ENCODE measurements at places on chromosomes 1 and 21.

DNA sequence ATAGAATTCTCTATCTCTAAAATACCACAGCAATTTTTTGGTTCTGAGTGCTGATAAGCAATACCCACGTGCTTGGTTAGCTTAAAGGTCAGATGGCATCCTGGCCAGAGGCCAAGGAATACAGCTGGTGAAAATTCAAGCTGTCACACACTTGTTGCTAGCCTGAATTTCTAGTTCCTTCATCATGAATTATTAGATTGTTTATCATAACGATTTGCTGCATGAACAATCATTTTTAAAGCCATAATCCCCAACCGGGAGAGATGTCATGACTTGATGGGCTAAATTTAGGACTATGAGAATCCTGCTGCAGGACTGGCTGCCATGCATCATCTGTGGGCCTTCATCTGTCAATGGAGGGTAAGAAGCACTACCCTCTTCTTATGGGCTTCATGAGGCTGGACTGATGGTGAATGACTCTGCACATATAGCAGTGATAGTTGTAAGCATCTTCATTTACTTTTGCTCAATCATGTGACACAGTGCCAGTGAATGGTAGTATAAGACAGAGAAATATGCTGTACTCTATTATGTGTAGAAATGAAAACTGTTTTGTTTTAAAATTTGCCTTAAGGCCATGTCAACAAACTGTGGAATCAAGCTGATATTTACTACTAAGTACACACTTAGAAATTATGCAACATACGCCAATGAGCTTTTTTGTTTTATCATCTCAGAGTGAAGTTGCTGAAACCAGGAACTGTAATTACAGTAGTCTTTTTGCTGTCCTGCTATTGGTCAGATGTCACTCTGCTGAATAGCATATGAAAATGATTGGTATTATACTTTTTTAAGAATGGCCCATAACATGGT is 80.5 kb upstream of the RALGPS2 start:
- peak; percentile 81 for DNase-seq

- no peak for DNase-seq
Observed at GRCh38 chr1:45554198-45554597, 3.6 kb downstream of the AKR1A1 start.

- no peak for DNase-seq
Observed at GRCh38 chr1:228803421-228803820, 68.1 kb downstream of the RHOU start.

DNA sequence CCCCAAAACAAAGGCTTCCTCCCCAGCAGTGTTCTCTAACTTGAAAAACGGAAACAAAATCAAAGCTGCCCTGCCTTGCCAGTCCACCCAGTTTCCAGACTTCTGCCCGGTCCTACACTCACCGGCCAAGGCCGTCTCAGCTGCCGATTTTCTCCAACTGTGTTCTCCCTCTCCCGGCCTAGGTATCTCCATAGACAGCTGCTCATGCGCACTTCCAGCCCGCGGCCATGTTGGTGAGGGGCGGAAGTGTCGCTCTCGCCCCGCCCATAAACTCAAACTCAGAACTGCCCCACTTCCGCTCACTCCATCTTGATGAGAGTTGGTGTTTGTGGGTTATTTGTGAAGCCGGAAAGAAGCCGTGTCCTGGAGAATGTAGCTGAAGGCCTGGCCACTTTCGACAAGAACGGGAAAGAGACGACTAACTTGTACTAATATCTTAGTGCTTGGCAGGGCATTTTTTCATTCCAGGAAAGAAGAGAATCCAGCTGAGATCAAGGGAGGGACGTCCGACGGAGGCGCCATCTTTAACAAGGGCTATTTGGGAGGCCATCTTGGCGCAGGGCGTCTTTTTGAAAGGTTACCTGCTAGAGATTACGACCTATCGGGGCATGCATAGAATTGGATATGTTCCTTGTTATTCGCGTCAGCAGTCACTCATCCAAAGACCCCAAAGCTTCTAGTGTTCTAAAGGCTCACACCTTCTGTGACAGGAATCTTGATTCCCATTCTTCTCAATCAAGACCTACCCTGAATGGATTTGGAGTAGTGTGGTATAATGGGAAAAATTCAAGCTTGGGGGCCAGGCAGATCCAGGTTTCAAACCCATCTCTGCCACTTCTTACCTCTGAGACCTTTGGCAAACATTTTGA is at the start of gene USF1:
USF1 (minus strand) TSS at position 242 of the 869 bp plus-strand sequence. CDS start 2,702 bp downstream, outside the sequence.
- peak; percentile 95 for DNase-seq

DNA sequence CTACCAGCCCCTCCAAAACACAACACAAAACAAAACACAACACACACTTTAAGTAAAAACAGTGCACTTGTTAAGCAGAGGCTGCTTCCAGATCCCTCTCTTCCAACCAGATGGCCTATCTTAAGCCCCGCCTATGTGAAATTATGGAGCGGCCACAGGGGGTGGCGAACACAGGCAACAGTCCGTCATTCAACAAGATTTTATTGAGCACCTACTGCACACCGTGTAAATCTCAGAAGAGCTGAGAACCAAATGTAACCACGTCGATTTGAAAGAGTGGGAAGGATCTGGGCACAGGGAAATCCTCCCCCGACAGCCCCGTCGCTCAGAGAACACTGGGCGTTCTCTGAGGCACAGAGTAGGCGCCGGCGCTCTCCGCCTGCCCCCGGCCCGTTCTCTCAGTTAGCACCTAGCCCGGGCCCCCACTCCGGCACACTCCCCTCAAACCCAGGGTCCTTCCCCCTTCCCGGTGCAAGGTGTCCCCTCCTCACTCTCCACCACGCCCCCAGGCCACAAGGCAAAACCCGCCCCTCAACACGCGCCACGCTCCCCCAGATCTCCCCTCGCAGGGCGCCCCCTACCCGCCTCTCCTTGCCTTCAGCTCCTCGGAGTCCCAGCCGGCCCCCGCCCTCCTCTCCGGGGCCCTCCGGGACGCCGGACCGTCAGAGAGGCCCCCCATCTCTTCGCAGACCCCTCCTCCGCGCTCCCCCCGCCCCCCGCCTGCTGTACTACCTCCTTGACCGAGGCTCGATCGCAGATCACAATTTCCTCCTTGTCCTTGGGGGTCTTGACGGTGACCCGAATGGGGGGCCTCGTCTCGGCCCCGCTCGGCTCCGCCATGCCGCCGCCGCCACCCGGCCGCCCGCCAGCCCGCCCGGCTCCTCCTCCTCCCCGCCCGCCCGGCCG is 483 bp downstream of the UBQLN4 start:
- DNase-seq, result peak; percentile 69

DNA sequence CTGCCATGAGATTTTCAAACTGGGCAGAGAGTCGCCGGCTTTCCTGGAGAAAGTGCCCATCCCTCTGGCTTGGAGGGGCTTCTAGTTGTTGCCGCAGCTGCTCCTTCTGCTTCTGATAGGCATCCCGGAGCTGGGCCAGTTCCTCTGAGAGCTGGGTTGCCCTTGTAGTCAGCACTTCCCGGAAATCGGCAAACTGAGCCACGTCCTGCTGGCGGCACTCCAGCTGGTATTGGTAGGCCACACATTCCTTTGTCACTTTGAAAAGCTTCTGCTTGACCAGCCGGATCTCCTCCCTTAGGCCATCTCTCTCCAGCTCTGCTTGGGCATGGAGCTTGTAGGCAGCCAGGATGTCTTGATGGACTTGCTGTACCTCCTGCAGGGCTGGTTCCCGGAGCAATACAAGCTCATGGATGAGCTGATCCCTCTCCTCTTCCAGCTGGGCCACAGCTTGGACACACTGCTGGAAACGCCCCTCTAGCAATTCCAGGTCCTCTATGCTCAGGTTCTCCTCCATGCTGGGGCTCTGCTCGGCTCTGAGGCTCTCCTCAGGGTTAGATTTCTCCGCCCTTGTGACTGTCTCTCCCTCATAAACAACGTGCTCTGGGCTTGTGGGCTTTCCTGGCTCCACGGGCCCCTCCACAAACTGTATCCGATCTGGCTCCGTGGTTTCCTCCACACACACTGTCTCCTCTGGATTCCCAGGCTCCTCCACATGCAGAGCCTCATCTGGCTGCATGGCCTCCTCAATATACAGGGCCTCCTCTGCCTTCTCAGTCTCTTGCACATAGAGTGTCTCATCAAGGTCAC is 7.3 kb downstream of the SYNC start:
- peak; percentile 85 for DNase-seq

DNA sequence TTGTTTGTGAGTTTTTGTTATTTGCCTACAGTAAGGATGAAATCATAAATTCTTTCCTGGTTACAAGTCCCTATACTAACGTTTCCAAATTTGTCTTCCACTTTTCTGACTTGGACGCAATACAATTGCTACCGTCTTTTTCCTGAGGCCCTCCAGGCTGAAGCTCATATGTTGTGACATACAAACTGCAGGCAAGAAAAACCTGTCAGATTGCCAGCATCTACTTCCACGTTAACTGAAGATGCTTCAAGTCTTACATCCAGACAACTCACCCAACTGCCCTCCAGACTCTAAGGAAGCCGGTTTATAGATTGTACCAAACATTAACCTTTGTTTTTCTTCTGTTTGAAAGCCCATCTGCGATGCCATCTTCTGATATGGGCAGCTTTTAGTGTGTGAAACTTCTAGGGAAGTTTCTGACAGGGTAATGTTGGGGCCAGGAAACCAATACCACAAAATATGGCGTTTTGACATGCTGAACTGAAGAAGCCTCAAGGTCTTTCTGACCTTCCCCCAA is 21.4 kb upstream of the RNF11 start:
- no peak for DNase-seq

Measured in LHCN-M2 (cell line).